ENCODE measurements at places on chromosomes 6 and 20.

DNA sequence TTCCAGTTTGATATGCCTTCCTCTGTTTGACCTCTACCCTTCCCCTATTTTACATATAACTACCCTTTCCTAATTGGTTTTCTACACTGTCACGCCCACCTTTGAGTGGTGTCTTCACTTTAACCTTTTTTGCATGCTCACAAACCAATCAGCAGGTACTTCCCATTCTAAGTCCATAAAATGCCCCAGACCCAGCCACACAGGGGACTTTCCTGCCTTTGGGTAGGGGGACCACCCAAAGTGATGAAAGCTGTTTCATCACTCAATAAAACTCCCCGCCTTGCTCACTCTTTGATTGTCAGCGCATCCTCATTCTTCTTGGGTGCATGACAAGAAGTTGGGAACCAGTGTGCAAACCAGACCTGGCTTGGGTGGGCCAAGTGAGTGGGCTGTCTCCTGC is 20.5 kb upstream of the SNRPC start:
- no peak for DNase-seq

- peak; percentile 73 for DNase-seq
These were observed 132.8 kb downstream of the CDK19 start for GRCh38 chr6:110682460-110682853.

GRCh38 chr20:37421988-37422387 is 76.0 kb downstream of the SRC start:
- DNase-seq: no peak

- no peak for DNase-seq
These were observed 2.8 kb upstream of the PLCG1 start for GRCh38 chr20:41134362-41135186.

- no peak for DNase-seq
These were observed 104.1 kb downstream of the SYNDIG1 start for GRCh38 chr20:24573557-24573956.

Measured in NCI-H1436 treated with DMSO at 0.1 percent for 48 hours (cell line).